Suppressor macrophage treated with lipopolysaccharide for 4 hours (primary cell): ENCODE measurements at places on chromosomes 16 and 17.
A peak's percentile ranks its signal among the peaks of the same experiment; 100 is the strongest.

DNA sequence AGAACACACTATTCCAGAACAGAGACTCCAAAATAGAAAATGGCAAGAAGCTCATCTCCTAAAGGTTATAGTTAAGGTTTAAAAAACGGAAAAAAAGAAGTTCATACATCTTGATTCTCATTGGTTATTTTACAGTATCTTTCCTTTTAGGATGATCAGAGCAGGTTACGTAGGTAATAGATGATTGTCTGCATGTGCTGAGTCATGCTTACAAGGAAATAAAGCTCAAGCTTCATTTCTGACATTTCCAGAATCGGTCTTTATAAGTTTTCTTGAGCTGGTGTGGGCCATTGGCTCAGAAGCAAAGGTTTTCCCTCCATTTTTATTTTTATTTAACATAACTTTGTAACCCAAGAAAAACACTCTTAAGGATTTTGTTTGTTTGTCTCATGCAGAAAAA is 1030.3 kb upstream of the CDH8 start:
- no peak for DNase-seq

DNA sequence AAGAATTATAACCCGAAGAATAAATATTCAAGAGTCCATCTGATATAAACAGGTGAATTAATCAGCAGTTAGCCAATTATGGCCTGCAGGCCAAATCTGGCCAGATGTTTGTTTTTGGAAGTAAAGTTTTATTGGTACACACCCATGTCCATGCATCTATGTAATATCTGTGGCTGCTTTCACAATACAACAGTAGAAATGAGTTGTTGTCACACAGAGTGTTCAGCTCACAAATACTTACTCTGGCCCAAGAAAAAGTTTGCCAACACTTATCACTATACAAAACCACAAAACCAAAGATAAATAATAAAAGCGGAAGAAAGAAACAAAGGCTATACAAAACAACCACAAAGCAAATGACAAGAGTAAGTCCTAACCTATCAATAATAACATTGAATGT is 109.4 kb downstream of the CDYL2 start:
- no peak for DNase-seq

GRCh38 chr16:11205754-11206581 is 50.0 kb downstream of the SOCS1 start:
- peak; percentile 96 for DNase-seq

DNA sequence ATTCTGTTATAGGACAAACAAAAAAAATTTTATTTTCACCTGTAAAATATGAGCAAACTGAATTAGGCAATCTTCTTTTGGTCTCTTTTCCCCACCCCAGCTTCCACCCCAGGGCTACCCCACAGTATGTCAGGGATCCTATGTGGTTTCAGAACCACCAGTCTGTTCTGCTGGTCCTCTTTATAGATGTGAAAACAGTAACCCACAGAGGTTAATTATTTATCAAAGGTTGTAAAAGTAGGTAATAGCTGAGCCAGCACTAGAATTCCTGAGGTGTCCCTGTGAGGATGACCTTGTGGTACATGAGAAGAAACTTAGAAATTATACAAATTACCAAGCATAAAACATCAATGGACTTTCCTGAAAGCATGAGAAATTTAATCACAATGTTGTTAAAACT is 428.7 kb downstream of the CNTNAP4 start:
- DNase-seq: no peak

DNA sequence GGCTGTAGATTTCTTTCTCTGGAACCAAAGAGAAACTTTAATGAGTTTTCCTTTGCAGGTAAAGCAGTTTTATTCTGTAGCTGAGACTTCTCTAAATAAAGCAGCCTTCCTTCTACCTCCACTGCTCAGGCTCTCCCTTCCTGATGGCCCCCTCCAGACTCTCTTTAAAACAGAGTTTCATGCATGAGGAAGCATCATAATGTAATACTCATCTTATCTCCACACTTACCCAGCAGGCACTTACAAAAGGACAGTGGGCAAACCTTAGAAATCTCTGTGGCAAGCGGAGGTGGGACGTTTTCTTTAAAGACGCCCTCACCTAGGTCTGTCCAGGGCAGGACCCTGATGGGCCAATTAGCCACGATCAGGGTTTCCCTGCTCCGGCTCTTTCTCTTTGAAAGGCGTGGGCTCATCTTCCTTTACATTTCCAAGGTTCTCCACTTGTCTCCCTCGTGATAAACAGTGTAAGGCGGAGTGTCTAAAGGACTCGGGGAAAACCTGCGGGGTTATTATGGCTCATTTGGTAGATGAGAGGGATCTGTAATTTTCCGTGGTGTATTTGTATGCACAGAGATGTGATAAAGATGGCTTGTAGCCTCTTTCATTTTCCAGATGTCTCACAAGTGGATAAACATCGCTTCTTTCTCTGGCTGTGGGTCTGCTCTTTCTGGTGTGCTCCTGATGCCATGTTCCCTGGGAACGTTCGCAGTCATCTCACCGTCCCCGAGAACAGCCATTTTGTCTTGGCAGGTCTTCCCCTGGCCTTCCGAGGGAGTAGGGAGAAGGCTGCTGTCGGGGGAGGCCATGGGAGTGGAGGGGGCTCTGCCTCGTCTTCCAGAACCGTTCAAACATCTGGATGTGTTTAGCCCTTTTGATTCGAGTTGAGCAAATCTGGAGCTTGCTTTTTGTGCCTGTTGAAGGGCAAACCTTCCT is 239.0 kb downstream of the CCDC182 start:
- DNase-seq: no peak

DNA sequence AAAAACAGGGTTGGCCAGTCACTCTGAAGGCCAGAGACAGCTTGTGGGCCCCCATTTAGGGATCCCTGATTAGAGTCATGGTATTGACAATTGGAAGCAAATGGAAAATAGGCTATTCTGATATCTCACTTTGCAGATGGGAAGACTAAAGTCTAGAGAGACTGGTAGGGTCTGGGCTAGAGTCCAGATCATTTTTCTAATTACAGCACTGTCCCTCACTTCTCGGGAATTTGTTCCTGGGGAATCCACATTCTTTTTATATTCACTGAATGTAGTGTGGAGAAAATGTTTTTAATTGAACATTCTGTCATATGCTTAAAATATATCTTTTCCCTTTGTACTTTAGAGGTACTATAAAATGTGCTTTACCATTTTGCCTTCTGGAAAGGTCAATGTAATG is 1.1 kb downstream of the KATNIP start:
- no peak for DNase-seq

GRCh38 chr16:59144841-59145240 is 410.7 kb upstream of the GOT2 start:
- DNase-seq: no peak

GRCh38 chr16:72848759-72849664 is 198.9 kb downstream of the ZFHX3 start:
- peak; percentile 62 for DNase-seq

DNA sequence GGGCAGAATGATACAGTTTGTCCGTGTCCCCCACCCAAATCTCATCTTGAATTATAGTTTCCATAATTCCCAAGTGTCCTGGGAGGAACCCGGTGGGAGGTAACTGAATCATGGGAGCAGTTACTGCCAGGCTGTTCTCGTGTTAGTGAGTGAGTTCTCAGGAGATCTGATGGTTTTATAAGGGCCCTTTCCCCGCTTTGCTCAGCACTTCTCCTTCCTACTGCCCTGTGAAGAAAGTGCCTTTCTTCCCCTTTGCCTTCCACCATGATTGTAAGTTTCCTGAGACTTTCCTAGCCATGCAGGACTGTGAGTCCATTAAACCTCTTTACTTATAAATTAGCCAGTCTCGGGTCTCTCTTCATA is 28.9 kb upstream of the SEC14L1 start:
- peak; percentile 69 for DNase-seq

DNA sequence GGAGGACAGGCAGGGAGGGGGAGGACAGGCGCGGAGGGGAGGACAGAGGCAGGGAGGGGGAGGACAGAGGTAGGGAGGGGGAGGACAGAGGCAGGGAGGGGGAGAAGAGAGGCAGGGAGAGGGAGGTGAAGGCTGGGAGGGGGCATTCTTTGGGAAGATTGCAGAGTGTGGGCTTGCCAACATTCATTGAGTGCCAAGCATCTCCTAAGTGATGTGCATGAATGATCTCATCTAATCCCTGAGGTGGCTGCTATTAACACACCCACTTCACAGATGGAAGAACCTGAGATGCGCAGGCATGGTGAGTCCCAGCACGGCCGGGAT is 58.3 kb downstream of the NT5M start:
- DNase-seq: no peak

- DNase-seq: peak; percentile 76
Measured at GRCh38 chr16:30934827-30935557, 11.6 kb downstream of the FBXL19 start.

DNA sequence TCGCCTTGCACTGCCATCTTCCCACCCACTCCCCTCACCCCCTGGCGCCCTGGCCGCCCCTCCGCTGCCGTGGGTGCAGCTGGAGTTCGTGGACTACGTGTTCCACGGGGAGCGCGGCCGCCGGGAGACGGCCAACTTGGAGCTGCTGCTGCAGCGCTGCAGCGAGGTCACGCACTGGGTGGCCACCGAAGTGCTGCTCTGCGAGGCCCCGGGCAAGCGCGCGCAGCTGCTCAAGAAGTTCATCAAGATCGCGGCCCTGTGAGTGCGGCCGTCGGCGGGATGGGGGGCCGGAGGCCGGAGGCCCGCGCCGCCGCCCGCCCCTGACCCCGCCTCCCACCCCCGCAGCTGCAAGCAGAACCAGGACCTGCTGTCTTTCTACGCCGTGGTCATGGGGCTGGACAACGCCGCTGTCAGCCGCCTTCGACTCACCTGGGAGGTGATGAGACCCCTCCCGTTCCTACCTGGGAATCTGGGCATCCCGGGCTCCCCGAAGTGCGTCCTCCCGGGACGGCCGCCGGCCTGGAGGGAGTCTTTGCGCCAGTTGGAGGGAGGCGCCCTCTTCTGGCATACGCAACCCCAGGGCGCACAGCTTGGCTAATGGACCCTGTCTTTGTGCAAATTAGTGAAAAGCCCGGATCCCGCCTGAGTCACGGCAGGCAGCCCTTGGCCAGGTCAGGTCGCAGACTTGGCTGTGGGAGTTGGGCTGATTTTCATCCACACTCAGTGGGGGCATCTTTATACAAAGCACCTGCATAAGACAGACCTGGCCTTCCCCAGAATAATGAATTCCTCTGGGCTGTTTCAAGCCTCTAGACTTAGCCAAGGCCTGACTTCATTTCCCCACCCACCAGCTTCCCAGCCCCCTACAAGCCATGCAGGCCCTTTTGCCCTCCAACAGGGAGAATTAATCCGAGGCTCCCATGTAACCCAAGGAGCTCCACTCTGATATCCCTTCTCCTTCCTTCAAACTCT is 14.3 kb downstream of the RAPGEFL1 start:
- peak; percentile 74 for DNase-seq

DNA sequence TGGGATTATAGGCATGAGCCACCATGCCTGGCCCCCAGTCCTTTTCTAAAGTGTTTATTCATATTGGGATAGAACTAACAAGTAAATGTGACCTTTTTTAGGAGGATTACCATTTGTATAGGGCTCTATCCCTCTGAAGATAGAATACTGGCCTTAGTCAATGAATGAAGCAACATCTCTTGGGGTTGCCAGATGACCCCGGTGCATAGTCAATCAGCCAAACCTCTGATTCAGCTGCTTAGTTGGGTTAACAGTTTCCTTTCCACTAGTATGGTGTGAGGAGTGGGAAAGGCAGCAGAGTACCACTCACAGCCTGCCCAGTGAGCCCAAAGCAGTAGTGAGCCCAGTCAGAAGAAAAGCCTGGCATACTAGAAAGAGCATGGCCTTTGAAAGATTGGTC is 94.6 kb upstream of the TBX2 start:
- no peak for DNase-seq

DNA sequence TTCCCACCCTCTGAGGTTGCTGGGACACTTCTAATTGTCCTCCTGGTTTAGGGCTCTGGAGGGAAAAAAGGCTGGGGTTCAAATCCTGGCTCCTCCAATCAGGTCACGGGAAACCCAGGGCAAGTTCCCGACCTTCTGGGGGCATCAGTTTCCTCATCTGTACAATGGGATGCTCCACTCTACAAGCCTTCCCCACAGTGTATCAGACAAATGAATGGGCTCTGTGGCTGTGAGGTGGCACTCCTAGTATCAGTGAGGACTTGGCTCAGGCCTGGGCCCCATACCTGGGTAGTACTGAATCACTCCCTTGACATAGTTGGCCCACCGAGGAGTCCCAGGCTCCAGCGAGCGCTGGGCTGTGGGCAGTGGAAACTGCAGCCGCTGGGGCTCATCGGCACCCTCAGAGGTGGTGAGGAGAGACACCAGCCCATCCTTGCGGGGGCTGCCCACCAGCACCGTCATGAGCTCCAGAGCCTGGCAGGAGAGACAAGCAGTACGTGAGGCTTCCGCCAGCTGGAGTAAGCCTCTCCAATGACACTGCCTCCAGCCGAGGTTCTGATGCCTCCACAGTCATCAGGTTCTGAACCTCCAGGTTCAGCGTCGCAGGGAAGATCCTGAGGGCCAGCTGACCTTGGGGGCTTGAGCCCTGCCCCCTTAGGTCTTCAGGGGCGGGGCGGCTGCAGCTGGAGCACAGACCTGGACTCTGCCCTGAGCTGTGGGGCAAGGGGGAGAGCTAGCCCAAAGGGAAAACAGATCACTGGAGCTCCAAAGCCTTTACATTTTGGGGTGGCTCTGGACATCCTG is 1.2 kb downstream of the GALK1 start:
- no peak for DNase-seq

DNA sequence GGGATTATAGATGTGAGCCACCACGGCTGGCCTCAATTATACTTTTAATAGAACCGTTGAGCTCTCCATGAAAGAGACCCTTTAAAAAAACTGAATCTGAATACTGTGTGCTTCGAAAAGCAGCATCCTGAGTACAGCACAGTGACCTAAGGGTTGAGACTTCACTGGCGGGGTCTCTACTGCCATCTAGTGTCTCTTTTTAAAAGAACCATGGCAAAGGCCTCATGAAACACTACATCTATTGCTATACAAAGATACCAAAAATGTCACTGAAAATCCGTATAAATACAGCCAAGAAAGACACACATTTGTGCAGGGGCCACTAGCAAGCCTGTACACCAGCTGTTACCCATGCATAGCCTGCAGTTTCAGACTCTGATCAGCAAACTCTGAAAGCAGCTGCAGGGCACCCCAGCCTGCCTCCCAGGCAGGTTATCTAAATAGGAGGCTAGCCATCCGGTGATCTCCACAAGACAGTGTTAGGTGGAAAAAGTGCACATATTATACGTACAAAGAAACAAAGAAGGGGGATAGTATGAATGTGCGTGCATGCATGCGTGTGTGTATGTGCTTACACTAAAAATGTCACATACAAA is 35.3 kb downstream of the NPLOC4 start:
- peak; percentile 64 for DNase-seq

GRCh38 chr17:6936370-6937028 is 59.4 kb upstream of the ALOX12 start:
- peak; percentile 80 for DNase-seq

DNA sequence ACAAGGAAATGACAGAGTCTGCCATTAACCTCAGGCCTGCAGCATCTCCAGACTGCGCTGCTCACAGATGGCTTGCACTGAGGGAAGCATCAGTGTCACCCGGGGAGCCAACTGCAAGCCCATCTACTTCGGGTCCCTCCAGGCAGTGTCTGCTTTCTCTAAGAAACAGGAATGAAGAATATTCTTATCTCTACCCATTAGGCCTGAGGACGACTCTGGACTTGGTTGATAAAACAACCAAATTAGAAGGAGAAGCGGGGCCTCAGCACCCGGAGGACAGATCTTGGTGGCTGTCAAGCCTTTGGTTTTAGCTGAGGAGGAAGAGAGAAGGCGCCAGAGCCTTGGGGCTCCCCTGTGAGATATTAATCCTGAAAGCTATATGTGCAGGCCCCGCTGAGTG is 19.5 kb upstream of the MGAT5B start:
- no peak for DNase-seq

- DNase-seq: no peak
Measured at GRCh38 chr16:76278086-76278485, 885 bp downstream of the CNTNAP4 start.

GRCh38 chr17:32542186-32542585 is 55.4 kb downstream of the CDK5R1 start:
- DNase-seq: no peak
